ENCODE measurements at places on chromosomes 7 and 10.

DNA sequence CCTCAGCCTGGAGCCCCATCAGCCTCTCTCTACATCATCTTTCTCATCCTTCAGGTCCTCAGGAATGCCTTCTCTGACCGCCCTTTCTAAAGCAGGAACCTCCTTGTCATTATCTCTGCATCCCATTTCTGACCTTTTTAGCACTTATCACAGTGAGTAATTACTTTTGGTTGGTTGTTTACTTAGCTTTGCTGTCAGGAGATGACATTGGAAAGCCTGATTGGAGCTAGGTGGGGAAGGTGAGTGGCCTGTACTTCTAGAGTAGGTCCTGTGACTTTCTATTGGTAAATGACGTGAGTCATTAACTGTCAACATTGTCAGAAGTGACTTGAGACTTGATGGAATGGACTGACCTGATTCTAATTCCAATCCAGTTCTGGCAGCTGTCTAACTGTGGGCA, 9.3 kb upstream of the SLC25A13 start:
- no peak for DNase-seq

- DNase-seq, result no peak
These were observed 337.6 kb upstream of the SEMA3A start for GRCh38 chr7:84532196-84532595.

- DNase-seq, result peak; percentile 47
These were observed 16.0 kb downstream of the PAPSS2 start for GRCh38 chr10:87675396-87676376.

DNA sequence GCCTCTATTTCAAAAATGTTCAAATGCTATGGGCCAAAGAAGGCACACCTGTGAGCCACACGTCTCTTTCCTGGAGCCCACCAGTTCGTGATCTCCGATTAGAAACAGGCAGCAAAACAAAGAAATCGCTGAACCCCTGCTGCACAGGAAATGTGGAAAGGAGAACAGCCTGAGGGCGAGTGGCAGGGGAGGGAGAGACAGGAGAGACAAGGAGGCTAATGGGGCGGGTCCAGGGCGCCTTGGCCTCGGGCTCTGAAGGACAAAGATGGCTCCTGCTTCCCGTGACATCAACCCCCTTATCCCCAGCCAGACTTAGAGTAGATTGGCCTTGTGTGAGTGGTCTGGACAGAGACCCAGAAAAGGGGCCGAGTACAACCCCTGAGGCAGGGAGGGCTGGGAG, 62.4 kb upstream of the DOCK1 start:
- peak; percentile 89 for DNase-seq

DNA sequence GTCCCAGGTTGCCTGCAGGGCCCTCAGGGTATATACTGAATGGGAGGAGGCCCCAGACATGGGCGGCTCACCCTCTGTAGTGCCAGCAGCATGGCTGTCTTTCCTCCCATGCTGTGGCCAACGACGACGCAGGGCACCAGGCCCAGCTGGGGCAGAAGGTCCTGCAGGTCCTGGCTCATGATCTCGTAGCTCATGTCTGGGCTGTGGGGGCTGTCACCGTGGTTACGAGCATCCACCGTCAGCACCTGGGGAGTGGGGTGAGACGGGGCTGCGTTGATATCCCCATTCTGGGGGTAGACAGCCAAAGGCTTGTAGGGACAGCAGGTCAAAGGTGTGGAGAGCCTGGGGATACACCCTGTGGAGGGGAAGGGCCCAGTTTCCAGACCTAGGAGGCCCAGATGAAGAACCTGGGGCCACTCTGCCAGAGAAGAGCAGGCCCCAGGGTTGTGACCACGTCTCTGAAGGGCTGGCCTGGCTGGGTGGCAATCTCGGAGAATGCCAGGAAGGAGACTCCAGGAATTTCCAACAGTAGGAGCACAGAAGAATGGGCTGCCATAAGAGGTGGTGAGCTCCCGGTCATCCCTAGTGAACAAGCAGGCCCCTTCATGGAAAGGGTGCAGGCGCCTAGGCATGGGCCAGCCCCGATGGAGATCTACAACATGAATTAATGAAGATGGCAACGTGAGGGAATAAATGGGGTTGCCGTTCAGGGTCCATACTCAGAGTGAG, 947 bp downstream of the ABHD11 start:
- no peak for DNase-seq

GRCh38 chr7:1360521-1360971, 98.7 kb downstream of the MICALL2 start:
- DNase-seq, result no peak

- DNase-seq, result no peak
These were observed 105.8 kb downstream of the SEMA3A start for GRCh38 chr7:84088802-84089201.
